ENCODE measurements at places on chromosomes 13 and 19.

DNA sequence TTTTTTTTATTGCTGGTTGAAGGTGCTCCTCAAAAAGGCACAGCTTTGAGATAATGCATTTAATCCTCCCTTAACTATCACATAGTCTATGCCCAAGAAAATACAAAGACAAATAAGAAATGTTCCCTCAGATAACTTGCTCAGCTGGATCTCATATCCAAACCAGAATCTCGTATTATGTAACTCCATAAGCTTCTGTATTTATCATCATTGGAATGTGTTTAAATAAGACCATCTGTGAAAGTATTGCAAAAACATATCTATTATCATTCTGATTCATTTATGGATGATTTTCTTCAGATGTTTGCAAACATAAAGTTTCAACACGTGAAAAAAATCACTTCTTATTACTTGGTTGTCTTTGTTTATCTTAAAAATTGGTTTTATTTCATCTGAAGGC is 190.9 kb downstream of the IRS2 start:
- DNase-seq, result no peak

DNA sequence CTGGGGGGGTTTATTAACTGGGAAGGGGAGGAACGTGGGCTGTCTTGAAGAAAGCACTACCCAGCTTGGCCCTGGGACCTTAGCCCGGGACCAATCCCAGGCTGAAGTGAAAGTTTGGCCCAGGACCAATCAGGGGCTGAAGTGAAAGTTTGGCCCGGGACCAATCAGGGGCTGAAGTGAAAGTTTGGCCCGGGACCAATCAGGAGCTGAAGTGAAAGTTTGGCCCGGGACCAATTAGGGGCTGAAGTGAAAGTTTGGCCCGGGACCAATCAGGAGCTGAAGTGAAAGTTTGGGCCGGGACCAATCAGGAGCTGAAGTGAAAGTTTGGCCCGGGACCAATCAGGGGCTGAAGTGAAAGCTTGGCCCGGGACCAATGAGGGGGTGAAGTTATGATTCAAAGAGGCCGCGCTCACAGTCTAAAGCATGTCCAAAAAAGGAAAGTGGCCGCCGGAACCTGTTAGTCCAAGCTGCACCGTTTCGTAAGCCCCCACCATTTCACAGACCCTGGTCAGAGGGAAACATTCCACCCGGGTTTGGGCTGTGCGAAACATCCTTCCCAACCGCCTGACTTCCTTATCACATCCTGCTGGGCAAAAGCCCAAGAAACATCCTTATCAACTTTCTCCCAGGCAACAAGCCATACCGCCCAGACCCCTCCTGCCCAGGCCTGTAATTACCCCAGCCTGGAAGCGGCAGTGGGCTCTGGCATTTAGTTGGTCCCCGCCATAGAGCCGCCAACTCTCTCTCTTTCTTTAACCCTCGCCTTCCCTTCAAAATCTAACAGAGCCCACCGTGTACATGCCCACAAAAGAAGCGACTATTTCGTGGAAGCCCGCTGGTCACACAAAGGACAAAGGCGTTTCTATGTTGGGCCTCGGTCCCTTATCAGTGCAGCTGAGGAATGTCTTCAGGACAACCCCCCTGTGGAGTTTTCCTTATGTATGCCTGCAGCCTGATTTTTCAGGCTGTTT is 1.1 kb downstream of the ZNF850 start:
- no peak for DNase-seq

GRCh38 chr13:38854226-38854625 is 136.4 kb downstream of the STOML3 start:
- DNase-seq, result no peak

DNA sequence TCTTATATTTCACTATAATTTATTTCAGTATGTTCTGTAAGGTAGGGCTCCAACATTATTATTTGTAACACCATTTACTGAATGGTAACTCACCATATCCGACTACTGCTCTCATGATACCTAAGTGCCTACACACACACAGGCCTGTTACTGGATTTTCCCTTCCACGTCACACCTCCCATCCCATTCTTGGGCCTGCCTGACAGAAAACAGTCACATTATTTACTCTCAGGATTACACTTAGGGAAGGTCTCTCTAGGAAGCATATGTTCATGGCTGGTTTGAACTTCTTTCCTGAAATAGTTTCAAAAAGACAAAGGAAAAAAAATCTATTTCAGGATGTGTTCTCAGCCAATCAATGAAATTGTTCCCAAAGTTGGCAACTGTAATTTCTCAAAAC is 102.3 kb upstream of the DOCK9 start:
- DNase-seq, result no peak

DNA sequence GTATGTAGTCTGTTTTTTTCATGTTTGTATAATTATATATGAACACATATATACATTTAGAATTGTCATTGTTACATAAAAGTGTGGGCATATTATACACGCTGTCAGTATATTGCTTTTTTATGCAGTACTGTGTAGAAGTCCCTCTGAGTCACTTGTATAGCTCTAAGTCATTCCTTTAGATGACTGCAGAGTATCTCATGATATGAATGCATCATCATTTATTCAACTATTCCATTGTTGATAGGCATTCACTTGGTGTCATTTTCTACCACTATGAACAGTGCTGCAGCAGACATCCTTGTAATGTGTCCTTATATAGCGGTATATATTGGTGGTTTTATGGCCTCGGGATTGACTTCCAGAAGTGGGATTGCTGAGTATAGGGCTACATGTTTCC is 15.3 kb downstream of the RFXAP start:
- DNase-seq, result no peak

GRCh38 chr13:45280751-45281634 is 60.0 kb downstream of the TPT1 start:
- DNase-seq, result no peak

- DNase-seq, result no peak
Observed at GRCh38 chr19:34454091-34454490, 25.9 kb downstream of the UBA2 start.

GRCh38 chr19:33841685-33842084 is 45.0 kb downstream of the KCTD15 start:
- DNase-seq, result no peak

GRCh38 chr19:43747557-43748204 is 7.1 kb downstream of the SMG9 start:
- no peak for DNase-seq

- no peak for DNase-seq
Observed at GRCh38 chr13:90696656-90697055, 650.8 kb upstream of the MIR17HG start.

DNA sequence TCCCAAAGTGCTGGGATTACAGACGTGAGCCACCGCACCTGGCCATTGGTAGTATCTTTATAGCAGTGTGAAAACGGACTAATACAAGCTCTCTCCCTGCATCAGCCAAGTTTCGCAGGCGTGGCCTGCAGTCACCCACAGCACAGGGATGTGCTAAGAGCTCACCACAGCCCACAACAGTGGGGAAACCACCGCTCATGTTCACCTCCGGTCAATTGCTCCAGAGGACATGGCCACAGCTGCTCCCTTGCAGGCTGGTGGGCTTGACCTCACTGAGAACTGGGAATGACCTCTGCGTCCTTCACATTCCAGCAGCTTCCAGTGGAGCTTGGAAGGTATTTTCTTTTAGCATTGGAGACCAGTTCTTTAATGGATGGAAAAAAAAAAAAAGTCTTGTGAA is 156.4 kb downstream of the KCTD15 start:
- no peak for DNase-seq

- no peak for DNase-seq
Observed at GRCh38 chr13:108352599-108352998, 83.1 kb downstream of the TNFSF13B start.

- no peak for DNase-seq
Observed at GRCh38 chr13:94679614-94680013, 32.7 kb downstream of the SOX21 start.

- no peak for DNase-seq
Observed at GRCh38 chr13:52995946-52996345, 32.7 kb upstream of the OLFM4 start.

- DNase-seq, result no peak
Observed at GRCh38 chr13:31674051-31674450, 65.3 kb upstream of the RXFP2 start.

DNA sequence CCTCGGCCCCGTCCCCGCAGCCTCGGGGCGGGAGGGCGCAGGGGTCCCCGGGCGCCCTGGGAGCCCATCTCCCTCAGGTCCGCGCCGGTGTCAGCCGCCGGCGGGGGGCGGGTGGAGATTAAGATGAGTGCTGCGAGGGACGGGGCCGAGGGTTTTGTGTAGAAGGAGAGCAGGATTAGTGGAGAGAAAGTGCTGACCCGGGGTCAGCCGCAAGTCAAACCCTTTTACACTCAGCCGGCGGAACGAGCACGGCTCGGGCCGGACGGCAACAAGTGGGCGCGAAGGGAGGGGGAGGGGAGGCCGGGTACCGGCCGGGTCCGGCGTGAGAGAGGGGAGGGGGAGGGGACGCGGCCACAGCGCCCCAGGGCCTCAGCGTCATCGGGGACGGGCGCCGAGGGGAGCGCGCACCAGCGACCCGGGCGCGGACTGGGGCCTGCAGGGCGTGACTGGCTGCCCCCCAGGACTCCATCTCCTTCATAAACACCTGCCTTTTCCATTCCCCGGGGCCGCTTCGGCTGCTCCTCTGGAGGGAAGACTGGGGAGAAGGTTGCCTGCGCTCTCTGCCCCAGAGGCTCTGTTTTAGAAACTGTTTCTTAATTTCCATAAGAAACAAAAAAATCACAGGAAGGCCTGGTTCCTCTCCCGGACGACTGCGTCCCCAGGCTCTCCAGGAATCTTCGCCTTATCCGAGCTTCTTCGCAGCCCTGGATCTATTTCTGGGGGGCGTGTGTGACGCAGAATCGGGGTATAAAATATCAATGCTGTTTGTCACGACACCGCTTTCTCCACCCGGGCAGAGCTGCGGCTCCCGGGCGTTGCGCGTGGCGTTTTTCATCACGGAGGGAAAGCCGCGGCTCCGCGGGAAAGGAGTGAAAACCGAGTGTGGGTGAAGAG is 6.5 kb downstream of the SOX1 start:
- no peak for DNase-seq

DNA sequence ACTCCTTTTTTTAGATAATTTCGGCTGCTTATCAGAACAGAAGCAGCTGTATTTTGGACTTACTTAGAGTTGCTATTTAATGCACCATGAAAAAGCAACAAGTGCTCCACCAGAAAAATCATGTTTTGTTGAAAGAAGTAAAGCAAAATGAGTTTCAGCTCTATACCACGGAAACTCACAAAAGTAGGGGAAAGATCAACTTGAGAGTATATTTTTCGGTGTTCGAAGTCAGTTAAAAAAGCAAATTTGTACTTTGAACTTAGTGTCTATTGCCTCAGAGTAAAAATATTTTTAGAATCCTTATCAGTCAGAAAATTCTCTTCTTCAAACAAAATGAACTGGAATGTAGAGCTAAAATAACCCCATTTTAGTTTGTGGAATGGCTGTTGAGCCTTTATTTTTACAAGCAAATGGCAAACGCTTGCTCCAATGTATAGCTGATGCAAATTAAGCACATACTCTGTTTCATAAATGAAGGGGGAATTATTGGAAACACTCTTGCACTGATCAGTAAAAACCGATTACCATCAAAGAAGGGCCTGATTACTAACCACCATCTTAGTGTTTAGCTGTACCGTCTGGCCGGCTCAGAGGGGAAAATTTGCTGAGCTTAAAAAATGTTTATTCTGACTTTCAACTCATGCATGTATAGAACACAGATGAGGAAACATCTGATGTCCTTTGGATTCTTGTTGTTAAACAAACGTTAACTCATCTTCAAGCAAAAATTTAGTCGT is 540.7 kb downstream of the GPC6 start:
- DNase-seq, result no peak
